ENCODE measurements at places on chromosomes 12 and 14.
A peak's percentile ranks its signal among the peaks of the same experiment; 100 is the strongest.

DNA sequence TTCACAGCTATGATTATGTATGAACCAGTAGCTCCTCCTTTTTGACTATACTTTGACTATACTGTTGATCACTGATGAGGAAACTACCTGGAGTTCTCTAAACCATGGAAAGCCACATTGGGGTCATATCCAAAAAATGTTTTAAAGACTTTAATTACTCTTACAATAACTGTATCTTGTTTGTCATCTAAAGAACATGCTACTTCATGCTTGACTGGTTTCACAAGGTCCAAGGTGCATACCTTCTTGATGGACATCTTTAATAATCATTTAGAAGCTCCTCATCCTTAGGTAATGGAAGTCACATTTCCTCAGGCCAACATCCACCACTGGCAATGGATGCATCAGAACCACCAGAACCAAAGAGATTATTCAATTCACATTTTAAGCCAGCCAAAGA lies 29.9 kb downstream of the WASHC3 start:
- no peak for DNase-seq

- DNase-seq, result no peak
These were observed 167.3 kb downstream of the SUDS3 start for GRCh38 chr12:118543651-118544050.

DNA sequence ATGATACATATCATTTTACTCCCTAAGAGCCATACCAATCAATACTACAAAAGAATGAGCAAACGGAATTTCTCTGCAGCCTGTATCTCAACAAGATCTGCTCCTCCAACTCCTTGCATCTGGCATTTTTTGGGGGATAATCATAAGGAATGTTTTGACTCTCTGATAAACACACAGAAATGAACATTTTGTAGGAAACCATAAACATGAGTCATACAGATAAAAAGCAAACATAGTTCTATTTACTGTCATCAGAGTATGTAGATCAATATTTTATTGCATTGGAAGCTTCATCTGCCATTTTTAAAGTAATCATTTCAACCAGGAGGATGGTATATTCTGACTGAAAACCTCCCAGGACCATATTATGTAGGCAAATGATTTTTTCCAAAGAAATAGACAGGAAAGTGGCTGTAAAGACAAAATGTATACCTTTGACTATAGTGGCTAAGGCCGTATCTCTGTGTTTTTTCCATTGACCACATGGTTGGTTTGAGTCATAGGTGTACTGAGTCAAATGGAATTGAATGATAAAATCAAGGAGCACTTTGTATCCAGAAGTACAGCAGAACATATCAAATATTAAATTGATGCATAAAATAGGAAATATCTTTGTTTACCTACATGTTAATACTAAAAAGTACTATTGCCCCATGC lies 32.4 kb upstream of the CD69 start:
- no peak for DNase-seq

DNA sequence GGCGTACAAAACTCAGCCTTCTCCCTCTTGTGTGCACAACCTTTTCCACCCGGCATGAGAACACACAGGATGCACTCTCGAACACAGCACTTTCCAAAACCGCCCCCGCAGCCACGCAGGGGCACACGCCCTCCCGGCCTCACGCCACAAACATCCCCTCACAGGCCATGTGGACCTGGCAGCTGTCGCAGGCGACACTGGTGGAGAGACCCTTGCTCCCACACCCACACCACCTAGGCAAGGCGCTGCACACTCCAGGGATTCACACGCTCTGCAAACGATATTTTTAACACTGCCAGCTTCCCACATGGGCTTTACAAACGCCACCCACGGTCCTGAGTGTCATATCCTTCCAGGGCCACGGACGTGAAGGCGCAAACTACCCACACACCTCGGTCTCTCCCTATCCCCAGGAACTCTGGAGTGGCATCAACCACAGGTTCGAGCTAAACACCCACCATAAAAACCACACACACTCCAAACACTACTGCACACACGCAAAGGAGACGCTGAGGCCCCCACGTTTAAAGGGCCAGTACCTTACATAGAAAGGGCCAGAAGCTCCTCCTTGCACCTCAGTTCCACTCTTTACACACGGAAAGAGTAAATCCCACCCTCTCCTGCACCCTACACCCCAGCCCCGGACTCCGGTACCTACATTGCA lies 12.4 kb upstream of the ITGB7 start:
- peak; percentile 54 for DNase-seq

DNA sequence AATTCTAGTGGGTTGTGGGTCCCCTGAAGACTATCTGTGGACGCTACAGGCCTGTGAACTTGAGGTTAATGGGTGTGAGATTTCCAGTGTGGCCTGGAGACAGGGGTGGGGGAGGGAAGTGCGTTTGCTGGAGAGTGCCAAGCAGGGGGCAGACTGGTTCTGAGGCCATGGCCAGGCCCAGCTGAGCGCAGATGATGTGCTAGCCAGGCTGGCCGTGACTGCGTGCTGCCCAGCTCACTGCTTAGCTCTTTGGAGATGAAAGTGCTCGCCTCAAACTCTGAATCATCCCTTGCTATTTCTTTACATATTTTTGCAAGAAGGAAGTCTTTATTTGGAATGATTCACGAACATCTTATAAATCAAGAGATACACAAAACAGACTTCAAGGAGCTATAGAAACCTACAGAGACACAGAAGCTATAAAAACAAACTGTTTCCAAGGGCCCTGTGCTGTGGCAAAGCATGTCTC lies 75.2 kb upstream of the PLEKHG3 start:
- DNase-seq, result no peak

DNA sequence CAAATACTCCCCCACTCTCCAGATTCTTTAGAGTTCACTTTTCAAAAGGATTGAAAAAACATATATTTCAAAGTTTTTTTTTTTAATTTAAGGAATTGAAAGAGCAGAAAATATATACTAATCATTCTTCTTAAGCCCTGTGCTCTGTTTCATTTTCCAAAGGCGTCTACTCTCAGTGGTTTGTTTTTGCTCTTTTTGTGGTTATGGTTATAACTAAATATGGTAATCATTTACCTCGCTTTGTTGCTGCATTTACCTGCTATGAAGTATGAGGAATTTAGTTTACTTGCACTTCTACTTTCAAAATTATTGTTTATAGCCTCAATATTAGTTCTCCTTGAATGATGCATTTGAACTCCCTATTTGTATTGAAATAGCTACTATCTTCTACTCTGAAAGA lies 55.9 kb upstream of the LRRK2 start:
- DNase-seq, result no peak

DNA sequence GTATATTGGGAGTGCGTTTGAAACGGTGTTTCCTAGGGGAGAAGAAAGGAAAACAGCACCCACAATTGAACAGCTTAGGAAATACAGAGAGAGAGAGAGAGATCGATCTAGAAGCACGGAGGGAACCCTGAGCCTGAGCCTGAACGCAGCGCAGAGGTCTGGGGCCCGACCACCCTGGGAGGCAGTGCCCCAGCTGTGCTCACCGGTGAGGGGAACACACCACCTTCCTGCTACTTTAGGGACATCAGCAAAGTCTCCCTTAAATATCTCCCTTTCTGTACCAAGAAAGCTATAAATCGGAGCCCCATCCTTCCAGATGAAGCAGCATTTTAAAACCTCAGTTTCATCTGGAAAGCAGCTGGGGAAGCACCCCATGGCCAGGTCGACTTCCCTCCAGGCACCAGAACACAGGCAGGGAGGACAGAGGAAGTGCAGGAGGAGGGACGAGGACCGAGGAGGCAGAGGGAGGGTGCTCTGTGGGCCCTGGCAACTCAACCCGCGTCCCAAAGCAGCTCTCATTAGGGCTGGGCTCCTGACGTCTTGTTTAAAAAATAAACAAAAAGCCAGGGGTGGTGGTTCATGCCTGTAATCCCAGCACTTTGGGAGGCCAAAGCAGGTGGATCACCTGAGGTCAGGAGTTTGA lies 12.2 kb downstream of the RIMBP2 start:
- no peak for DNase-seq
